ENCODE measurements at places on chromosomes 6 and 20.
A peak's percentile ranks its signal among the peaks of the same experiment; 100 is the strongest.

- DNase-seq: peak; percentile 32
- H3K4me1 ChIP-seq: peaks cover 18% of the 10 kb centered on the region
- H3K27ac ChIP-seq: no peak overlapping the region
- no peaks in the 10 kb centered on the region for H3K27me3 ChIP-seq
- H3K36me3 ChIP-seq: no peaks in the 10 kb centered on the region
These were observed 89.3 kb upstream of the AHI1 start for GRCh38 chr6:135586844-135587243.

GRCh38 chr6:53359843-53360092 lies 11.0 kb upstream of the ELOVL5 start:
- H3K27ac ChIP-seq: peak overlapping the region; percentile 98
- no peak for DNase-seq
- no peaks in the 10 kb centered on the region for H3K36me3 ChIP-seq
- peak overlapping the region; percentile 92 for H3K4me3 ChIP-seq

- no peaks in the 10 kb centered on the region for H3K36me3 ChIP-seq
- H3K27me3 ChIP-seq: peaks cover 3% of the 10 kb centered on the region
- H3K27ac ChIP-seq: no peak overlapping the region
- H3K4me3 ChIP-seq: no peak overlapping the region
- no peak for DNase-seq
These were observed 140.3 kb upstream of the TCF21 start for GRCh38 chr6:133748628-133749027.

GRCh38 chr6:13452346-13453117 lies 34.9 kb downstream of the GFOD1 start:
- no peak for DNase-seq
- H3K27me3 ChIP-seq: no peaks in the 10 kb centered on the region
- peaks cover 3% of the 10 kb centered on the region for H3K36me3 ChIP-seq
- H3K4me1 ChIP-seq: peaks cover 40% of the 10 kb centered on the region
- H3K4me3 ChIP-seq: no peak overlapping the region

DNA sequence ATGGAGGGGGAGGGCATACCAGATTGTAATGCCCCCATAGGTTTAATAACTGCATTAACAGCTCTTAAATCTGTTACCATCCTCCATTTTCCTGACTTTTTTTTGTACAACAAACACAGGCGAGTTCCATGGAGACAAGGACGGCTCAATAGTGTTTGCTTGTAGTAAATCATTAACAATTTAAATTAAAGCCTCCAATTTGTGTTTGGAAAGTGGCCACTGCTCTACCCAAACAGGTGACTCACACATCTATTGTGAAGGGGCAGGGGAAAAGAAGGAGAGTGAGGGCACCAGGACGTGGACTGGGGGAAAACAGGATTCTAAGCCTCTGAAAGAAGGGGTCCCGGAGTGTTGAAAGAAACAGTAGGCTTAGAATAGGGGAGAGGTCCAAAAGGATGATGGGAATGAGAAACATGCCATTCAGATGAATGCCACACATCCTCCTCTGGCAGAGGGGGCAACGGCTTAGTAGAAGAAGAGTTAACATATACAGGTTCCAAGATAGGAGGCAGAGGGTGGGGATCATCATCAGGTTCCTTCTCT lies 6.9 kb downstream of the GLYATL3 start:
- H3K4me1 ChIP-seq: no peaks in the 10 kb centered on the region
- no peak overlapping the region for H3K4me3 ChIP-seq
- H3K36me3 ChIP-seq: no peaks in the 10 kb centered on the region

DNA sequence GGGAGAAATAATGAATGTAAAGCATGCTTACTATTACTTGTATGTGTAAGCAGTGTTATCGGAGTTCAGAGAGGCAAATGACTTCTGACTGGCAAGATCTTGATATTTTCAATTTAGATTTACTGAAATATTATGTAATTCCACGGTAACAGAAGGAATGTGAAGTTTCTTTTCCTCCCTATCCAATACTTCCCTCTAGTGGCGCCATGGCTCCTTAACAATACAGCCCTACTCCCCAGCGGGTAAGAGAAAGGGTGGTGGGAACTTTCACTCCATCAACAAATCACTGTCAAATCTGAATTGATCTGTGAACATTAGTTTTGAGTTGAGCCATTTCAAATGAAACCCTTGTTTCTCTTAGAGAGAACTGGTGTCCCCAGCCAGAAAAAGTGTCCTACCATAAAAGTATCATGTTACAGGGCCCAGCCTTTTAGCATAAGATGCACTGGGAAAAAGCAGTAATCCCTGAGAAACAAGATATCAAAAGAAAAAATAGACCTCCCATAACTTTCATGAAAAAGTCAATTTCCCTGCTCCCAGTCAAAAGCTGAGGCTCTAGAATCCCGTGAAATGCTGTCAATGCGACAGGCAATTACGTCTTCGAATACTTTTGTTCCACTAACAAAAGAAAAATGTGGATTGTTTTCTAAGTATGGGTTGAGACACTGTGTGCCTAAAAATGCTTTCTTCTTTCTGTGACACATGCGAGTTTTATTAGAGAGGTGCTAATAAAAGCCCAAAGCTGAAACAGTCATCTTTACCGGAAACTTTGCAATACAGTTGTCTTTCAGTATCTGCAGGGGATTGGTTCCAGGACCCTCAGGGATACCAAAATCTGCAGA lies 12.9 kb downstream of the COX7A2 start:
- no peaks in the 10 kb centered on the region for H3K27me3 ChIP-seq
- H3K4me1 ChIP-seq: no peaks in the 10 kb centered on the region
- no peaks in the 10 kb centered on the region for H3K36me3 ChIP-seq

GRCh38 chr6:123467392-123467791 lies 169.4 kb downstream of the TRDN start:
- H3K27ac ChIP-seq: no peak overlapping the region
- no peaks in the 10 kb centered on the region for H3K27me3 ChIP-seq
- H3K36me3 ChIP-seq: no peaks in the 10 kb centered on the region
- no peaks in the 10 kb centered on the region for H3K4me1 ChIP-seq
- DNase-seq: no peak

- H3K4me1 ChIP-seq: peaks cover 37% of the 10 kb centered on the region
- no peaks in the 10 kb centered on the region for H3K36me3 ChIP-seq
- H3K27me3 ChIP-seq: peaks cover 4% of the 10 kb centered on the region
- peak; percentile 55 for DNase-seq
- H3K4me3 ChIP-seq: no peak overlapping the region
- H3K27ac ChIP-seq: peak overlapping the region; percentile 67
These were observed 94.8 kb upstream of the CNKSR3 start for GRCh38 chr6:154605178-154605881.

DNA sequence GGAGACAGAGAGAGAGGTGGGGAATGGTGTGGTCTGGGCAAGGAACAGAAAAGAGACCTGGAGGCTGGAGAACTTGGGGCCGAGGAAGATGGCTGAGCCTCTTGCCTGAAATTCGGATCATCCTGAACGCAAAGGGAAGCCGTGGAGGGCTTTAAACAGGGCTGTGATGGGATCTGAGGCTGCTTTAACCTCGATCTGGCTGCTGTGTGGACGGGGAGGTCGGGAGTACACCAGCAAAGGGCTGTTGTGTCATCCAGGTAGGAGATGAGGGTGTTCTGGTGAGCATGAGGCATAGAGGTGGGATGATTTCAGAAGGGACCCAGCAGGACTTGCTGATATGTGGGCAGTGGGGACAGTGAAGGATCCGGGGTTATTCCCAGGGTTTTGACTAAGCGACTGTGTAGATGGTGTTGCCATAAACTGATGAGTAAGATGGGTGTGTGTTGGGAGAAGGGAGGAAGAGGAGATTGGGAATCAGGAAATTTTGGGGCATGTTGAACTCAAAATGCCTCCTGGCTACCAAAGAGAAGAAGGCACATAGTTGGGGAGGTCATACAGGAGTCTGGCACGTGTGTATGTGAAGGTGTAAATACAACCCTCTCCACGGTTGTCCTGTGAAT lies 158.5 kb downstream of the NFATC2 start:
- peaks cover 54% of the 10 kb centered on the region for H3K4me1 ChIP-seq
- peaks cover 23% of the 10 kb centered on the region for H3K36me3 ChIP-seq
- DNase-seq: no peak
- H3K27ac ChIP-seq: no peak overlapping the region
- H3K27me3 ChIP-seq: no peaks in the 10 kb centered on the region

DNA sequence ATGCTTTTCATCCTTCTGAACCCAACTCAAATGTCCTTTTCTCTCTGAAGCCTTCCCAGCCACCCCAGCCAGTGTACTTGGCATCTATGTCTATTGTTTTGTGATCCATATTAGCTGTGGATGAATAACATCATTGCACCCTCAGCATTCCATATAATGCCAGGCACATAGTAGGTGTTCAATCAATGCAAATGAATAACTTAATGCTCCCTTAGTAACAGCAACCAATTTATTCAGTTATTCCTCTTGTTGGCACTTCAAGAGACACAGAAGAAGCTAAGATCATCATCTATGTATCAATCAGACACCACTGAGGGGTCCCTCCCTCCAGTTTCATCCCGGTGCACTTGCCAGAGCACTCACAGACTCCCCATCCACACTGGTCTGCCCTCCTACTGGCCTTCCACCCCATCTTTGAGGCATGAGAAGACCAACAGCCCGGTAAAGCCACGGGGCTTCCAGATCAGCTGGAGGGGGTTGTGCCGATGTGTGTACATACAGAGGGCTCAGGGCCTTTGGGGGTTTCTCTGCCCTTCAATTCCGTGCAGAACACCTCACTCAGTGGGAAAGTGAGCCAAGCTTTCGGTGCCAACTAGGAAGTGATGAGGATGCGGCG lies 2.4 kb upstream of the TAF8 start:
- H3K27me3 ChIP-seq: no peaks in the 10 kb centered on the region
- peaks cover 76% of the 10 kb centered on the region for H3K4me1 ChIP-seq
- H3K27ac ChIP-seq: peak overlapping the region; percentile 99
- H3K4me3 ChIP-seq: peak overlapping the region; percentile 97
- peak; percentile 47 for DNase-seq

DNA sequence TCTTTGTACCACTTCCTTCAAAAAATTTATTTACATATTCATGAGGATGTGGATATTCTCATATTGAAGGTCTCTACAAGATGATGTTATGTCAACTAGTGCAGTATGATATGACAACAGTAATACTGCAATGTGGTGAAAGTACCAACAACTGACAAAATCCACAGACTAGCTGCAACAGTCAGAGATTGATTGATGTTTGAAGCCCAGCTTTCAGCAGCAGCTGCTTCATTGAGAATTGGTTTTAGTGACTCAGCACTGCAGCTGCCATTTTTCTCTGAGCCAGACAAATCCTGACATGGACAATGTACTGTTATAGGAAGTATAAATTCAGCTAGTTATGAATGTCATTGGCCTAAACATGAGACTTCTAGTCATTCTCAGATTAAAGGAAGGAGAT lies 53.8 kb downstream of the PKIB start:
- no peak overlapping the region for H3K4me3 ChIP-seq
- H3K4me1 ChIP-seq: no peaks in the 10 kb centered on the region
- H3K36me3 ChIP-seq: no peaks in the 10 kb centered on the region
- H3K27ac ChIP-seq: no peak overlapping the region
- no peak for DNase-seq
- peaks cover 1% of the 10 kb centered on the region for H3K27me3 ChIP-seq

- H3K27me3 ChIP-seq: no peaks in the 10 kb centered on the region
- no peak overlapping the region for H3K4me3 ChIP-seq
- no peak overlapping the region for H3K27ac ChIP-seq
- H3K4me1 ChIP-seq: no peaks in the 10 kb centered on the region
- no peaks in the 10 kb centered on the region for H3K36me3 ChIP-seq
- no peak for DNase-seq
These were observed 345.2 kb downstream of the GJA1 start for GRCh38 chr6:121780325-121781321.

DNA sequence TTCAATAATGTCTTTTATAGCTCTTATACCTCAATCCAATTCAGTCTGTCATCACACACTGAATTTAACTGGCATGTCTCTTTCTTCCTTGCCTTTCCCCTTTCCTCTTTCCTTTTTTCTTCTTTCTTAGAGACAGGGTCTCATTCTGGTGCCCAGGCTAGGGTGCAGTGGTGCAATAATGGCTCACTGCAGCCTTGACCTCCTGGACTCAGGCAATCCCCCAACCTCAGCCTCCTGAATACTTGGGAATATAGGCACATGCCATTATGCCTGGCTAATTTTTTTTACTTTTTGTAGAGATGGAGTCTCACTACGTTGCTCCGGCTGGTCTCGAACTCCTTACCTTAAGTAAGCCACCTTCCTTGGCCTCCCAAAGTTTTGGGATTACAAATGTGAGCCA lies 65.9 kb downstream of the CBFA2T2 start:
- peak overlapping the region; percentile 89 for H3K27ac ChIP-seq
- no peak overlapping the region for H3K4me3 ChIP-seq
- no peak for DNase-seq
- peaks cover 15% of the 10 kb centered on the region for H3K36me3 ChIP-seq
- peaks cover 30% of the 10 kb centered on the region for H3K4me1 ChIP-seq

DNA sequence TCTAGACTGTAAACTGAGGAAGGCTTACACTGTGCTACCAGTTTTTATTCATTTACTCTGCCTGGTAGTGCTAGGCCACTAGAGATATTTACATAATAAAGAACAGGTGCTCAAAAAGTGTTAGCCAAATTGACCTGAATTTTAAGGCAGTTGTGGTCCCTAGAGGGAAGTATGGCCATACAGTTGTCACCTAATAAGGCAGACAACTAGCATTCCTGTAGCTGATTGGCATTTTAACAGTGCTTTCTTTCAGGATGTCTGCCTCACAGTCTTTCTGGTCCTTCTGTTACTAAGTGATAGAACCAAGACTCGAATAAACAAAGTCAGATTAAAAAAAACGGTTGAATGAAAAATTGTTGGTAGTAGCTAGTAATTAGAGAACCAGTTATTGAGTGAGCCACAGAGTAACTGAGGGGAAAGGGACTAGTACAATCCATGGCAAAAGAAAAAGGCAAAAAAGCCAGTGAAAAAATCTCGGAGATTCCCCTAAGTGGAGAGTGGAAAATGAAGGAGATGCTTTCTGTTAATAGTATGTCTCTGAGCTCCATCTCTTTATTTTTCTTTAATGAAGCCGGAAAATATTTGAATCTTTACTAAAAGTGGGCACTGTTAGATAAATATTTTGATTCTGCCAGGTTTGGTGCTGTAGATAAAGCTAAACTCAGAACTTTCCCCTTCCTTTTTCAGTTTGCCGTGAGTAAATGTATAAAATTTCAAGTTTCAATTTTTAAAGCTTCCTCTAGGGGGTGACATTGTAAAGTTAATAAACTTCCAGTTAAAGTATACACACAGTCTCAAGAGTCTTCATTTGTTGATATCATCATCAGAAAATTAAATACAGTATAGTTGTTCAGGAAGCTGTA lies 9.1 kb downstream of the VTA1 start:
- peaks cover 4% of the 10 kb centered on the region for H3K36me3 ChIP-seq
- DNase-seq: no peak
- no peak overlapping the region for H3K4me3 ChIP-seq

DNA sequence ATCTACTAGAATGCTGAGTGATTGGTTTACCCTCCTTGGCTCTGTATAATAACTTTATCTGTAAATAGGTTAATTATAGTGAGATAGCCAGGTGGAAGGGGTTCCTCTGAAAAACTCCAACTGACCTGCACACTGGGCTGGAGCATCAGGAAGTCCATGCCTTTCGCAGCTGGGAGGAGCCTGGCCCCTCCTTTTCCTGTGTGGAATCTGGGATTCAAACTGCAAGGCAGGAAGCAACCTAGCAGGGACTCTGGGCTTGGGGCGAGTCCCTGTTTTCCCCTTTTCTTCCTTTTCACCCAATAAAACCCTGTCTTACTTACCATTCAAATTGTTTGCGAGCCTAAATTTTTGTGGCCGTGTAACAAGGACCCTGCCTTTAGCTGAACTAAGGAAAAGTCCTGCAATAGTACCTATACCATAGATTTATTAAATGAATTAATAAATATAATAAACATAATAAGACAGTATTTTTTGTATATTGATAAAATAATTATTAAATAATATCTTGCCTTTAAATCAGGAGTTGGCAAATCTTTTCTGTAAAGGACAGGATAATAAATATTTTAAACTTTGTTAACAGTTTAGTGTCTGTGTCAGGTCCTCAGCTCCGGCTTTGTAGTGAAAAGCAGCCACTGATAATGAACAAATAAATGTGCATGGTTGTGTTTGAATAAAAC lies 406.2 kb upstream of the MMS22L start:
- no peaks in the 10 kb centered on the region for H3K27me3 ChIP-seq
- no peaks in the 10 kb centered on the region for H3K36me3 ChIP-seq
- H3K27ac ChIP-seq: no peak overlapping the region
- no peak overlapping the region for H3K4me3 ChIP-seq
- no peaks in the 10 kb centered on the region for H3K4me1 ChIP-seq

Measured in activated CD4-positive, alpha-beta memory T cell treated with anti-CD3 and anti-CD28 coated beads for 36 hours (primary cell).